ENCODE measurements at places on chromosomes 6 and 20.

DNA sequence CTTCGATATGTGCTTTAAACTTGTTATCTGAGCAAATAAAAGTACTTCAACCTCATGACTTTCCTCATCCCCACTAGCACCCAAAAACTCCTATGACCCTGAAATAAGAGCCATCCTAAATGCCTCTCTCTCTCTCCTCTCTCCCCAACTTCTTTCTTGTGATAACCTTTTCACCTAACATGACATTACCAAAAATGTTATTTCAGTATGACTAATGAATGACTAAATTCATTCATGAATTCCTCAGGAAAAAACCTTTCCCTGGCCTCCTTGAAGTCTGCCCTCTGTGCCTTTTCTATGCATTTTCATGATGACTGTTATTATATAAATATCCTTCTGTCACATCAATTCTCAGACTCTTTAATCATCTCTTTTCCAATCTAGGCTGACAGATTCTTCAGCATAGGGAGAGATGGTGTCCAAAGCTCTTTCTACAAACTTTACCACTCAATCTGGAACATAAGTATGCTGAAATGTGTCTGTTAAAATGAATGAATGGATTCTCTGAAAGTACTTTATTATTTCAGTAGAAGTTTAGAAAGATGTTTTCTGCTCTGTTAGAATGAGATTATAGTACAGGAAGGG is 114.3 kb upstream of the GGTLC1 start:
- DNase-seq, result no peak

DNA sequence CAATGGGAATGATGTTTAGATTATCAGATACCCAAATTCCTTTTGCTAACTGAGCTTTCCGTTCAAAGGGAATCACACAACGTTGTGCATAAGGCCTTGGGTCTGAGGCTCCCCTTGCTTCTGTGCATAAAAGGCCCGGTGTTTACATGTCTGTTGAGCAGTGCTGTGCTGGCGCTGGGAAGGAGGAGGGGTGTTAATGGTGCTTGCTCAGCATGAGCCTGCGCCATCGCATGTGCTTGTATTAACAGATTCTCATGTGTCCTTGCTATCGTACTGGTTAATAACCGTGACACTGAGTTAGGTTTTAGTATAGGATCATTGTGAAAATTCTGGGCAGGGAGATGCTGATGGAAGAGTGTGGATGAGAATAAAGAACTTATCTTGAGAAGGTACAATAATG is 62.3 kb upstream of the TRAF3IP2 start:
- DNase-seq, result no peak

GRCh38 chr6:64012351-64013001 is 376.9 kb downstream of the PHF3 start:
- DNase-seq, result no peak

- peak; percentile 96 for DNase-seq
Measured at GRCh38 chr20:45344168-45344860, 3.9 kb downstream of the SDC4 start.

DNA sequence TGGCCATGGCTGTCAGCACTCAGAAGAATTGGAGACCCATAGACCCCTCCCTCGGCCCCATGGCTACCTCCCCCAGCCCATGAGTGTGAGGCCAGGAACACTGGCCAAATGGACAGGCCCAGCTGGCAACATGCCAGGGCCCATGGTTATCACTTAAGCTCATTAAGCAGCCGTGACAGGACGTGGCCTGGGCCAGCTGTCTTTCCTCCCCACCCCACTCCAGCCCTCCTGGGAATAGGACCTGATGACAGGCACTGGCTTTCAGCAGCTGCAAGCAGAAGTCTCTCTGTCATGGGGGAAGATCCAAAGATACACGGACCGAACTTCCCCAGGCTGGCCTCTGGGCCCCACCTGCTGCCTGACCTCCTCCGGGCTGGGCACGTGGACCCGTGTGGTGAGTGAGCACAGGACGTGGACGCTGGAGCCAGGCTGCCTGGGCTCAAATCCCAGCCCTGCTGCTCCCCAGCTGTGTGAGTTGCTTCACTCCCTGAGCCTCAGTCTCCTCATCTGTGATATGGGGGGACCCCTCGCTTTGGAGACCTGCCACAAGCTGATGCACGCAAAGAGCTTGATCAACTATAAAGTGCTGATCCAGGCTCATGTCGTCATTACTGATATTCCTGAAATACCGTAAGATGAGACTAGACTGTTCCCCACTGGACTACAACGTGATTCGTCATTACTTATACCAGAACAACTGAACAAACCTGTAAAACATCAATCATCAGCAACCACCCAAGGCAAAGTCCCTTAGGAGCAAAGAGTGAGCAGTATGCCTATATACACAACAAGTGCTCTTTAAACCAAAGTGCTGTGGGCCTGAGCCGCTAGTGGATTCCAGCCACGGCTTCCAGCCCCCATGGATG is 22.0 kb upstream of the VSTM2L start:
- DNase-seq, result no peak

DNA sequence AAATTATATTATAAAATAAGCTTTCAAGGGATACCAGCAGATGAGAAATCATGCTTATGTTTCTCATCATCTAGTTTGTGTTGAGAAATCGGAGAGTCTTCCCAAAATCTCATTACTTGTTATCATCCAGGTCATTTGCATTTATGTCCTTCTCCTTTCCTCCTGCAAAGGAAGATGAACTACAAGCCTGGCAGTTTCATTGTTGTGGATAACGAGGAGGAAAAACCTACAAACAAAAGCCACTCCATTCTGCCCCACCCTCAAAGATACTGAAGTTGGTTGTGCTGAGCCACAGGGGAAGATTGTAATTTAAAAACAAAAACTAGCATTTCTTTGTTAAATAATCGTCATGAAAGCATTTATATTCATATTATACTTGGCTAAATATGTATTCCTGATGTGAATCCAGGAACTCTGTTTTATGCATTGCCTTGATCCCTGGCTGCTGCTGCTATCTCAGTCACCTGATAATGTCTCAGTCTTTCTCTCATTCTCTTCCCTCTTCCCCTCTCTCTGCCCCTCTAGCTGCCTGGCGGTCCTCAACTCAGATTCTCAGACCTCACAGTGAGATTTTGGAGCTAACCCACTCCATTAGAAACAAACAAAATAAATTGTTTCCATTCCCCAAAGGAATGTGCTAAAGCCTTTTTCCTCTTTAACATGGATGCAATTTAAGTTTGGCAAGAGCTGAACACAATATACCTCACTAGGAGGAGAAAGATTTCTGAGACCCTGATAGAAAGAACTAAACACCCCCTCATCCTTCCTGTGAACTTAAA is 185.3 kb downstream of the ADAT2 start:
- DNase-seq, result no peak

DNA sequence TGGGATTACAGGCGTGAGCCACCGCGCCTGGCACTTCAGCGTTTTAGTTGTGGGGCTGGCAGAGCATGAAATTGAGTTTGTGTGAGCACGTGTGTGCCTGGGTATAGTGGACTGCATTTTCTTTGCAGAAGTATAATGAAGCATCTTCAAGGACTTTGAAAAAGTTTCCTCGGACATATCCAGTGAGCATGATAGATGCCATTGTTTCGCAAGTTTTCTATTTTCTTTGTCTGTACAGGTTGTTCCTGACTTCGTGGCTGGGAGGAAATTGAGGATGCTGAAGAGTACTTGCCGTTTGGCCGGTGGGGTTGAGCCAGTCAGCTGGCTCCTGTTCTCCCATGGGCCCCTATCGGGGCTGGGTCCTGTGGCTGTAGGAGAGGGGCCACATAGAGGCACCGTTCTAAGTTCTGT is 55.9 kb downstream of the RREB1 start:
- DNase-seq, result no peak

- peak; percentile 30 for DNase-seq
Measured at GRCh38 chr6:75735491-75736186, 13.4 kb upstream of the MYO6 start.
